ENCODE measurements at places on chromosomes 2 and 18.
A peak's percentile ranks its signal among the peaks of the same experiment; 100 is the strongest.

DNA sequence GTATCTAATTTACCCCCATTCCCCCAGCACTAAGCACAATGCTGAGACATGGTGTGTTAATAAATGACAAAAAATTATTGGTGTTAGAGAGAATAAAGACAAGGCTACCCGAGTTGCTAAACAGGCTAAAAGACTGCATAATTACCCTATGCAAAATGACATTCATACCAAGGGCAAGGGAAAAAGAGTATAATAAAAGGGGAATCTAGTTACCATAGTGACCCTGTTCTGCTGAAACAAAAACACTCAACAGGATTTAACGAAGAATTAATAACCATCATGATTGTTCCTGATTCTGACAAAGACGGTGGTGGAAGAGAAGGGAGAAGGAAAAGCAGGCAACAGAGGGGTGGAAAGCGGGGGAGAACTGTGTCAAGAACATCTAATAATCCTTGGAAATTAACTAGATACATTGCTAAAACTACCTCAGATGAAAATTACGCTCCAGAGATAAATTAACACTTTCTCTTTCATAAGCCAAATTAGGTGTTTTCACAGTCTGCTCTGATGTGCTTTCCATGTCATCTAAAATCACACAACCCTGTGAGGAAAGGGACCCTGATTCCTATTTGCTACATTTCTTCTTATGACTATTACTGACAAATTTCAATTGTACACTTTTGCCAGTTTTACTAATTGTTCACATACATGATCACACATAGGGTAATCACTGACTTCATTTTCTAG lies 25.5 kb downstream of the TTR start:
- no peak for DNase-seq

- DNase-seq = peak; percentile 65
Observed at GRCh38 chr2:10709290-10709939, 12.0 kb upstream of the ATP6V1C2 start.

GRCh38 chr2:1489486-1489885 lies 76.2 kb downstream of the TPO start:
- no peak for DNase-seq

DNA sequence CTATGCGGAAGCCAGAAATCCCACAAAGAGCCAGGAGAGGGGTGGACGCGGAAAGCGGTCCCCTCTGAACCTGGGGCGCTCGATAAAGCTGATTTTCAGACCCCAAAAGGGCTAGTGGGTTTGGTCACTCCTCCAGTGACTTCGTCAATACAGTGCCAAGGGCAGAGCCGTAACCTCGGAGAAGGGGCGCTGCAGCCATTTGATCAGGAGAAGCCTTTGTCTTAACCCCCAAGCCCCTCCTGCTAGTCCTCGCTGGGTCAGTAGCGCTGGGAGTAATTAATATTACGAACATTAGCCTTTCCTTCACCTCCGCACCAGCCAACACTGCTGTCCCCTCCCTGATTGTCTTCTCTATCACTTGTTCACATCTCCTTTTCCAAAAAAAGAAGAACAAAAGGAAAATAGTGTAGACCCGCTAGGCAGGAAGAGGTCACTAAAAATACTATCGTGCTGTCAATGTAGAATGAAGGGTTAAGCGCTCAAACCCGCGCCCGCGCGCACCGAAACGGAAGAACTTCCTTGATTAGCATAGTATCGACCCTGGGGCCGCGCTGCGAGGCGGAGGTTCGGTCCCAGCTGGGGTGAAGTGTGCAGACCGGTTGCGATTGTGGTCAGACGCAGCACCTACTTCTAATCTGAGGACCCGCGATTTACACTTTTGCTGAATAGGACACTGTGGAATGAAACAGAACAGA lies 63.2 kb upstream of the MAPRE2 start:
- peak; percentile 30 for DNase-seq

GRCh38 chr18:53682796-53683195 lies 541.7 kb downstream of the MBD2 start:
- no peak for DNase-seq

DNA sequence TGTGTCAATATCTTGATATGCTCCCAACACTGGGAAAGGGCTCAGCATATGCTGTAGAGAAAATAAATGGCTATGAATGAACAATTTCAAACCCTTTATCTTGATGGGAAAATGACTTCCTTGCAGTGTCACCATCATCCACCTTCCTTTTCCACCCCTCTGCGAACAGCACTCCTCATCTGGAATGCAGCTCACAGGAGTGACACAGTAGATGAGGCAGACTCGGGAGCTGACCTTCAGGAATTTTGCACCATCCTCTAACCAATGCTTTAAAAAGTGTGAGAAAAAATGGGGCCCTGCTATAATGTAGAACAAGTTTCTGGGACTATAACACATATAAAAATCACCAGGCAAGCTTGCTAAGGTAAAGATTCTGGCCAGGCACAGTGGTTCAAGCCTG lies 41.3 kb upstream of the YPEL5 start:
- DNase-seq = no peak

GRCh38 chr18:55007602-55008001 lies 48.3 kb upstream of the CCDC68 start:
- DNase-seq = no peak

DNA sequence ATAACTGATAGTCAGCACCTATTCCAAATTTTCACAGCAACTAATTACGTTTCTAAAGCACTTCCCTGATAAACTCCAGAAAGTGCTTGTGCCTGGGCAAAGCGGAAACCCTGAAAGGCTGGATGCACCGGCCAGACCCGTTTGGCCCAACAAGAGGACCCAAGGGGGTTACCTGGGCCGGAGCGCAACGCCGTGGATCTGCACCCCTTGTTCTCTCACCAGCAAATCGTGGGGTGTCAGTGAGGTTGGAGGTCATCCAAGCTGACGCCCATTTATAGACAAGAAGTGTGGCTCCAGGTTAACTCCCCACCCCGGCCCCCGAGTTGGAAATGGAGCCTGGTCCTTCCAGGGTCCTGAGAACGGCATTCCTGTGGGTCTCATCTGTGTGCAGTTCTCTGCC lies 167.0 kb upstream of the HDAC4 start:
- no peak for DNase-seq

DNA sequence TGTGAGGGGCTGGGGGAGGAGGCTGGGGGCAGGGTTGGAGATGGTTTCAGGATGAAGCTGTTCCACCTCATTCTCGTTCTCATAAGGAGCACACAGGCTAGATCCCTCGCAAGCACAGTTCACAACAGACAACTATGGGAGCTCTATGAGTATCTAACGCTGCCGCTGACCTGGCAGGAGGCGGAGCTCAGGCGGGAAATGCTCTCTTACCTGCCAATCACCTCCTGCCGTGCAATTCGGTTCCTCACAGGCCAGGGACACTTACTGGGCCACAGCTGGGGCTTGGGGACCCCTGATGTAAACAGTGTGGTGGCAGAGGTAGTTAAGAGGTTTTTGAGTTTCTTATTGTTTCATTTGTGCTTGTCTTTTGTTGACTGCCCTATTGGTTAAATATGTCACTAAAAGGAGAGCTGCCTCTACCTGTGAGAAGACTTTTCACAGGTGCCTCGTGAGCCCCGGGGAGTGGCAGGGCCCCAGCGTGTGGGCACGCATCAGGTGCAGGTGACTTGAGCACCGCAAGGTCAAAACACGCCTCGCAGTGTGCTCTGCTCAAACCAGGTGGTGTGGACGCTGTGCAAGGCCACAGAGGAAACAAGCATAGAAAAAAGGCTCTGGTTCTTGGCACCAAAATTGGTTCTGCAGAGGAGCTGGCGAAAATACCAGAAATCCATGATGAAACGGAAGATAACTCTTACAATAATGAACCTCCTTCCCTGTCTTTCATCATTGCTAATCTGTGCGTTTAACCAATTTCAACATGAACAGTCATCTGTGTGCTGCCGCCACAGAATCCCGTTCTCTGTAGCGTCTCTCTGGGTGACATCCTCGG lies 10.2 kb downstream of the MLPH start:
- DNase-seq = no peak

DNA sequence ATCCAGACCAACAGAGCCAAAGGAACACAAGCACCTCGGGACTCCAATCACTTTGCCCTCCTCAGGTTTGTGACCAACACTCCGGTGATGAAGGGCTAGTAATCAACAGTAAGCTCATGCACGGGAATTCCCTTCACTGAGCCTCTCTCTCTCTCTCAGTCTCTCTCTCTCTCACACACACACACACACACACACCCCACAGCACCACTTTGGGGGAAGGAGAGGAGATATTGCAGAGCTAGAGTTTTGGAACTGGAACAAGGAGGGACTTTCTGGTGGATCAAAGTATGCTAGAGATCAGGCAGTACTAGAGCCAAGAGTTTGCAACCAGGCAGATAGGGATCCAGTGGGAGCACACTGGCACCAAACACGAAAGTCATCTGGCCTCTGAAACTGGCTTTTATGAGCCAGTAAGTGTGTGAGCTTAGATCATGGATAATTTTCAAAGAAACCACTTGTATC lies 98.7 kb downstream of the ANKRD44 start:
- DNase-seq = no peak

- DNase-seq = no peak
Observed at GRCh38 chr18:47773931-47774330, 156.5 kb downstream of the SMAD2 start.

GRCh38 chr2:56291711-56292110 lies 107.9 kb downstream of the CCDC85A start:
- DNase-seq = no peak

GRCh38 chr2:95041824-95042442 lies 16.4 kb downstream of the MAL start:
- DNase-seq = no peak

DNA sequence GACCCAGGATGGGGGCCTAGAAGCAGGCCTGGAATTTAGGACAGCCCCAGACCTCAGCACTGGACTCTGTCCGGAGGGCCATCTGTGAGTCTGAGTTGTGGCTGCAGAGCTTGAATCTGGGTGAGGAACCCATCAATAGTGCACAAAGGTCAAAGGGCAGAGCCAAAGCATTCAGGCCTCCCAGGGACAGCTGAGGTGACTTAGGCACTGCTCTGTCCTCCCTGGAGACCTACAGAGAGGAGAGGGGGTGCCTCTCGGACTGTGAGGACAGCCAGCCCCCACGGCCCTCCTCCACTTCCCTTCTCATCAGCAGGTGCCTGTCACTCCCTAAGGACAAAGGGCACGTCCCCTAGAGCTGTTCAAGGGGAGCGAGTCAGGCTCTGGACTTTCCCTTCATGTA lies 25.1 kb upstream of the PRLH start:
- no peak for DNase-seq

- DNase-seq = no peak
Observed at GRCh38 chr2:231390667-231391066, 4.8 kb upstream of the B3GNT7 start.

GRCh38 chr2:189427872-189428271 lies 13.4 kb upstream of the WDR75 start:
- DNase-seq = no peak

DNA sequence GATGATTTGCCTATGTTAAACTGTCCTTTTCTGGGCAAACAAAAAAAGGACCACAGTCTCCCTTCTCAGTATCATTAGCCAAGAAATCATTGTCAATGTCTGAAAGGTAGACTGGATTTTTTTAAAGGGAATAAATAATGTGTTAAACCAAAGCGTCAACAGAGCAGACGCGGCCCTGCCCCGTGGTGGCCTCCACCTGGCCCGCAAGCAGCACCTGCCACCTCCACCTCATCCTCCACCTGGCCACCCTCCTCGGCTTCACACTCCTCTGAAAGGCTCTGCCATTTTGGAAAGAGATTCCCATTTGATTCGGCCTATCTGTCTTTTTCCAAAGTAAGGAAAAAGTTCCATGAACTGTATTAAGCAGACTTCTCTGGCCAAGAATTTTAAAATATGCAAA lies 67.9 kb upstream of the TMEM200C start:
- no peak for DNase-seq

DNA sequence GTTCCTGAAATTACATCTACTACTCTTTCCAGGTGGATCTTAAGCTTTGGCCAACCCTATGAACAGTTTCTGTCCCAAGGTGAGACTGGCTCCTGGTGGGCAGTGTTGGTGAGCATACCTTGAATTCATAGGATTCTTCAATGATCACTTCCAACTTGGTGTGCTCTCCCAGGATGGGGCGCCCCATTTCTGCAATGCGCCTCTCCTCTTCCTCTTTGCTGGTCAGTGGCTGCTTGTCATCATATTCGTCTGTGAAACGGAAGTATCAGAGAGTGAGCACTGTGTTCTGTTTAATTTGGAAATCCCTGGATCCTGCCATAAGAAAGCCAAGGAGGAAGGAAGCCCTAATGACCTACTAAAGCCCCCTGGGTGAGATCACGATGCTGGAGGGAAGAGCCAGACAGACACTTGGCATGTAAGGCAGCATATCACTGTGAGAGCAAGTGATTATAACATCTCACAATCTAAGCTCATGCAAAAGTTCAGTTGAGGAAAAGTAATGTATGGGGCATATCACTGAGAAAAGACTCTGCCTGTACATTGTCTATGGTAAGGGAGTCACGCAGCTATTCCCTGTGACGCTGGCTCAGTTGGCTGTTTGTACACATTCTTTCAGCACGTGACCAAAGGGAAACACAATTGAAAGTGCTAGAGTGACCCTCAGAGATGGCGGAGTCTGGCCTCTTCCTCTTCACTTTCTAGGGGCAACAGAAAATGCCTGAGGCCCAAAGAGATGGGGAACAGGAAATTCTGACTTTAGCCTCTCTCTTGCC lies 287.0 kb downstream of the SLC8A1 start:
- no peak for DNase-seq

GRCh38 chr2:103353774-103354173 lies 591.9 kb downstream of the TMEM182 start:
- no peak for DNase-seq

- no peak for DNase-seq
Observed at GRCh38 chr2:205130111-205130829, 552.0 kb upstream of the NRP2 start.

DNA sequence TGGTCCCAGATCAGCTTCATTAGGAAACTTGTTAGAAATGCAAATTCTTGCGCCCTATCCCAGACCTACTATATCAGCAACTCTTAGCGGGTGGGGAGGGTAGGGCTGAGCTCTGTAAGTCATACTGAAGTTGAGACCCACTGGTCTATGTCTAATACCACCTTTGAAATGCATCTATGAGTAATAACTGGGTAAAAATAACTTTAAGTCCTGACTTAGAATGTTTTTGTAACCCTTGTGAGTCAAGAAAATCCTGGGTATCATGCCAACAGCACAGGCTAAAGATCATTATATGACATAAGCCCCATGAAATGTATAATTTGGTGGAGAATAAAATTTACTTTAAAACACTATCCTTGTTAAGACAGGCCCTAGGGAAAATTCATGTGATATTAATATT lies 41.4 kb downstream of the PRKD3 start:
- DNase-seq = no peak

- no peak for DNase-seq
Observed at GRCh38 chr2:149145314-149146295, 107.1 kb downstream of the LYPD6B start.

All from HuH-7 (cell line).